ENCODE measurements at places on chromosomes 12 and 14.

GRCh38 chr12:117850048-117850447, 118.7 kb downstream of the KSR2 start:
- peak; percentile 58 for DNase-seq

- no peak for DNase-seq
Observed at GRCh38 chr14:104115131-104115600, 23.2 kb upstream of the KIF26A start.

DNA sequence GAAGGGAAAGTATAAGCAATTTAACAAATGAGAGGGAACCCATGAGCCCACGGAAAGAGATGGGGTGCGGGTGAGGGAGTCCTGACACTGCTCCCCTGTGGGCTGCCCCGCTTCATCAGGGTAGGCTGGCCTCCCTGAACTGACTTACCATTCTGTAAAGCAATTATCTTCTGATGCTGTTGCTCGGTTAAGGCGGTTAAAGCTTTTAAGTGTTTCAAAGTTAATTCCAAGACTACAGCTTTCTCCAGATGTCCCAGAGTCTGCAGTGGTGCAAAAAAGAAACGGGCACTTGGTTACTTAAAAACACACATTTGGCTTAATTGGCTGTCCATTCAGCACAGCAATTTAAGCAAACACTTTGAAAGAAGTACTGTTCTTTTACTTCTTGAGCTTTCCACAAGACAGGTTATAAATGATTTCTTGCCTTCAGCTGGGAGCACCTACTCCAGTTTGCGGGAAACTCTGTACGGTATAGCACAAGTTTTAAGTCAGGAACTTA, 1.3 kb downstream of the BHLHE41 start:
- no peak for DNase-seq

GRCh38 chr14:60859525-60859924, 121.4 kb downstream of the TRMT5 start:
- DNase-seq = no peak

DNA sequence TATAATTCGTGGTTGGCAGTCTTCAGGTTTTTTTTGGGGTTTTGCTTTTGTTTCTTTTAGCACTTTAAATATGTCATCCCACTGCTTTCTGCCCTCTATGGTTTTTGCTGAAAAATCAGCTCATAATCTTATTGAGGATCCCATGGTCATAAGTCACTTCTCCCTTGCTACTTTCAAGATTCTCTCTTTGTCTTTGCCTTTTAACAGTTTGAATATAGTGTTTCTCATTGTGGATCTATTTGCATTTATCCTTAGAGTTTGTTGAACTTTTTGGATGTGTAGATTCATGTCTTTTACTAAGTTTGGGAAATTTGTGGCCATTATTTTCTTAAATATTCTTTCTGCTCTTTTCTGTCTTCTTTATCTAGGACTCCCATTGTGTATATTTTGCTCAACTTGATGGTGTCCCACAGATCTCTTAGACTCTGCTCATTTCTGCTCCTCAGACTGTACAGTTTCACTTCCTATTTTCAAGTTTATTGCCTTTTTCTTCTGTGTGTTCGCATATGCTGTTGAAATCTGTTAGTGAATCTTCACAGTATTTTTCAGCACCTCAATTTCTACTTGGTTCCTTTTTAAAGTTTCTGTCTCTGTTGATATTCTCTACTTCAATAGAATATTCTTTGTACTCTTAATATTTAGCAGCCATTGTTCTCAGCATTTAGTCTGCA, 70.8 kb downstream of the WNK1 start:
- no peak for DNase-seq
